ENCODE measurements at places on chromosomes 12 and 14. TPM values are rescaled to one million over a fixed set of nuclear protein-coding genes. Genes with fewer than 3 reads are reported as not detected.

The SLC38A2 gene
- polyA plus RNA-seq, result 36.1 TPM

The OAS1 gene
- 7.9 TPM for polyA plus RNA-seq

The KLHL33 gene
- not detected for polyA plus RNA-seq

The CCDC38 gene
- polyA plus RNA-seq, result not detected

The SYNDIG1L gene
- polyA plus RNA-seq, result 0.78 TPM

The SLC22A17 gene
- polyA plus RNA-seq, result 298 TPM

The REP15 gene
- polyA plus RNA-seq, result 0.53 TPM

The AKT1 gene
- polyA plus RNA-seq, result 192 TPM

The DDX24 gene
- polyA plus RNA-seq, result 426 TPM

The OTOGL gene
- polyA plus RNA-seq, result 0.39 TPM

The LIN7A gene
- polyA plus RNA-seq, result 10.4 TPM

The CYP46A1 gene
- 31.8 TPM for polyA plus RNA-seq

The TCL1B gene
- not detected for polyA plus RNA-seq

The ARHGEF40 gene
- 21.3 TPM for polyA plus RNA-seq

The ESPL1 gene
- 11.8 TPM for polyA plus RNA-seq

The CCER1 gene
- not detected for polyA plus RNA-seq

The TAS2R19 gene
- polyA plus RNA-seq, result not detected

The ARG2 gene
- 42.8 TPM for polyA plus RNA-seq

The TAMALIN gene
- polyA plus RNA-seq, result 41.5 TPM

The USP15 gene
- 5.6 TPM for polyA plus RNA-seq

The LALBA gene
- polyA plus RNA-seq, result not detected

The CRIP1 gene
- 195 TPM for polyA plus RNA-seq

The FOXN4 gene
- polyA plus RNA-seq, result 9.0 TPM

The KCNMB4 gene
- polyA plus RNA-seq, result 18.3 TPM

The NGB gene
- 28.3 TPM for polyA plus RNA-seq

All from brain (organoid and tissue), 16 donors.